ENCODE measurements at places on chromosomes 7 and 10.

GRCh38 chr10:75887992-75888680, 456.7 kb downstream of the LRMDA start:
- DNase-seq: no peak

GRCh38 chr10:9547936-9548904, 1469.5 kb upstream of the CELF2 start:
- DNase-seq: no peak

- DNase-seq: no peak
Measured at GRCh38 chr10:52616395-52616764, 156.2 kb downstream of the MBL2 start.

GRCh38 chr10:115049960-115050359, 43.2 kb upstream of the ATRNL1 start:
- DNase-seq: no peak

- no peak for DNase-seq
Measured at GRCh38 chr7:148468700-148469098, 121.9 kb upstream of the C7orf33 start.

GRCh38 chr7:126163647-126164046, 1089.1 kb downstream of the GRM8 start:
- DNase-seq: no peak

- DNase-seq: no peak
Measured at GRCh38 chr10:5618829-5619228, 47.6 kb downstream of the ASB13 start.

GRCh38 chr10:76278811-76279460, 847.5 kb downstream of the LRMDA start:
- no peak for DNase-seq

Measured in pulmonary artery endothelial cell (primary cell).